NCI-H1092 treated with DMSO at 0.1 percent for 48 hours (cell line): ENCODE measurements at places on chromosomes 16 and 17.
A peak's percentile ranks its signal among the peaks of the same experiment; 100 is the strongest.

- DNase-seq, result peak; percentile 63
Measured at GRCh38 chr17:17303010-17303846, at the start of gene NT5M. TSS of gene NT5M (plus strand) at chr17:17303373. CDS start at chr17:17303551, 178 bp downstream.

GRCh38 chr17:43020789-43021740 lies 1.1 kb downstream of the VAT1 start:
- peak; percentile 32 for DNase-seq

- DNase-seq, result no peak
Measured at GRCh38 chr16:20873331-20873730, 26.8 kb downstream of the DCUN1D3 start.

- DNase-seq, result no peak
Measured at GRCh38 chr17:32541640-32542039, 54.8 kb downstream of the CDK5R1 start.

GRCh38 chr17:41868568-41868967 lies 3.3 kb upstream of the KLHL11 start:
- DNase-seq, result no peak

DNA sequence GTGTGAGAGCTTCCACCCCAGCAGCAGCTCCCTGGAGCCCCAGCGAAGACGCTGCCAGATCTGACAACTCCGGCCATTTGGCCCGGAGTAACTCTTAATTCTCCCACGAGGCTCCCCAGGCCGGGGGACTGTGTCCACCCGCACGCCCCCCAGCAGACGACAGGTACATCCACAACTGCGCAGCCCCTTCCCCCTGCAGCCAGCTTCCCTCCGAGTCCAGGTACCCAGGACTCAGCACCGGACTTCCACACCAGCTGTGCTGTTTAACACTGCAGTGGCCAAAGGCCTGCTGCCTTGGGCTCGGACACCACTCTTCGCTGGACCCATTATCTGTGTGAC lies 7.2 kb downstream of the SYNGR2 start:
- no peak for DNase-seq

GRCh38 chr17:60941571-60941970 lies 263.9 kb downstream of the BCAS3 start:
- no peak for DNase-seq

GRCh38 chr16:2177101-2177500 lies 19.3 kb downstream of the CASKIN1 start:
- DNase-seq, result no peak
